H7 (cell line): ENCODE measurements at places on chromosomes 11 and 22.

DNA sequence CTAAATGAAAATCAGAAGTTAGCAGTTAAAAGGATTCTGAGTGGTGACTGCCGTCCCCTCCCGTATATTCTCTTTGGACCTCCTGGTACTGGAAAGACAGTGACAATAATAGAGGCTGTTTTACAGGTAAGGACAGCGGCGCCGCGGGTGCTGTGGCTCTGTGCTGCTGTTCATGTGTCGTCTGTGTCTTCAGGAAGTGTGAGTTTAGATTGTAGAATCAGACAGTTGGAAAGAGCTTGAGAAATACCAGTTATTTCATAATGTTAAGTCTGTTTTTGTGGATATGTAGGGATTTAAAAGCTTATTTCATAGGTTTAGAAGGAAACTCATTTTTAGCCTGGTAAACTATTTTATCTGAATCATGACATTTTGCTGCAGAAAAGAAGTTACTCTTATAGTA lies 27.4 kb upstream of the PANX2 start:
- DNase-seq = peak; percentile 13

DNA sequence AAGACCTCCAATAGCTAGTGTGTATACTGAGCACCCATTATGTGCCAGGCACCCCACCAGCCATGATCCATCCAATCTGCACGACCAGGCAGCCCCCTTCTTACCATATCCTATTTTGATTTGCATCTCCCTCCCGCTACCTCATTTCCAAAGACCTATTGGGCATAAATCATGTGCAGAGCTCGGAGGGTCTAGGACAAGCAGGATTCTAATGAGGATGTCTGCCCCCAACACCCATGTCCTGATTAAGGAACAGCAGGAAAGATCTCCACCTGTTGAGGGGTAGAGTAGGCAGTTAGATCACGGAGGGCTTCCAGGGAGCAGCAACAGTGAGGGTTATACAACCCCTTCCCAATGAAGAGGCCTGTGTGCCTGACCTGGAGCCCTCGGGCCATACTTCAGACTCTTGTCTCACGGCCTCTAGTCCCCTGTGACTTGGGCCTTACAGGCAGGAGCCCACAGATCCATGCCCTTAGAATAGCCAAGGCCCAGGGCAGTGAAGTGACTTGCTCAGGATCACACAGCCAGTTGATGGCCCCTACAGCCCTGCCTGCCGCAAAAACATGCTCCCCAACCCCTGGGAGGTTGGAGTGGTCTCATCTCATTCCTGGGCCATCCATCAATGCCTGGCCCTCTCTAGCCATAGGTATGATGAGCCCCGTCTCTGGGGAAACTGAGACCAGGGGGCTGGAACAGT lies 3.5 kb downstream of the RAB3IL1 start:
- peak; percentile 37 for DNase-seq

DNA sequence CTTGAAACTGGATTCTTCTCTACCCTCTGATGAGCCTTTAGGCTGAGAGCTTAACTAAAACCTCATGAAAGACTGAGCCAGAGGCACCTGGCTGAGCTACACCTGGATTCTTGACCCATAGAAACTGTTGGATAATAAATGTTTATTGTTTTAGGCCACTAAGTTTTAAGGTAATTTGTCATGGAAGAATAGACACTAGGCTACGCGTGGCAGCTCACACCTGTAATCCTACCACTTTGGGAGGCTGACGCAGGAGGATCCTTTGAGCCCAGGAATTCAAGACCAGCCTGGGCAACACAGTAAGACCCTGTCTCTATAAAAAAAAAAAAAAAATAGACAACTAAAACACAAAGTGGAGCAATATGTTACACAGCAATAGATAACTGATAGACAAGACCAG lies 29.2 kb upstream of the UPB1 start:
- no peak for DNase-seq

GRCh38 chr11:46463701-46464421 lies 72.3 kb upstream of the CHRM4 start:
- no peak for DNase-seq

DNA sequence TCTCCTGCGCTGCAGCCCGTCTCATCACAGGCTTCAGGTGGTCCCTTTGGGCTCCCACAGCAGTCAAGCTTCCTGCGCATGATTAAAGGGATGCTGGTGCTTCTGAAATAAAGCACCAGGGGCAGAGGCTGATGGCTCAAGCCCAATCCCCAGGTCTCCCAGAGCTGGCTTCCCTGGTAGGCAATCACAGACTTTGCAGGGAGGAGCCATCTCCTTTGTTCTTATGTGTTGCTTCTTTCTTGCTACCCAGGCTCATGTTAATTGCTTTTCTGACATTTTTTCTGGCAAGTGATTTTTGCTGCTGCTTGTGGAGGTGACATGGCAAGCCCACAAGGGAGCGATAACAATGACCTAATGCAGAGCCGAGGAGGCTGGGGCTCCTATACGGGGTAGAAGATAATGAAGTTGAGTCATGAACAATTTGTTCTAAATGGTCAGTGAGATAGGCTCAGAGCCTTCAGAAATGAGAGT lies 25.2 kb upstream of the PLET1 start:
- DNase-seq = peak; percentile 59

- peak; percentile 98 for DNase-seq
Observed at GRCh38 chr22:46355369-46355995, 20.0 kb downstream of the TRMU start.

DNA sequence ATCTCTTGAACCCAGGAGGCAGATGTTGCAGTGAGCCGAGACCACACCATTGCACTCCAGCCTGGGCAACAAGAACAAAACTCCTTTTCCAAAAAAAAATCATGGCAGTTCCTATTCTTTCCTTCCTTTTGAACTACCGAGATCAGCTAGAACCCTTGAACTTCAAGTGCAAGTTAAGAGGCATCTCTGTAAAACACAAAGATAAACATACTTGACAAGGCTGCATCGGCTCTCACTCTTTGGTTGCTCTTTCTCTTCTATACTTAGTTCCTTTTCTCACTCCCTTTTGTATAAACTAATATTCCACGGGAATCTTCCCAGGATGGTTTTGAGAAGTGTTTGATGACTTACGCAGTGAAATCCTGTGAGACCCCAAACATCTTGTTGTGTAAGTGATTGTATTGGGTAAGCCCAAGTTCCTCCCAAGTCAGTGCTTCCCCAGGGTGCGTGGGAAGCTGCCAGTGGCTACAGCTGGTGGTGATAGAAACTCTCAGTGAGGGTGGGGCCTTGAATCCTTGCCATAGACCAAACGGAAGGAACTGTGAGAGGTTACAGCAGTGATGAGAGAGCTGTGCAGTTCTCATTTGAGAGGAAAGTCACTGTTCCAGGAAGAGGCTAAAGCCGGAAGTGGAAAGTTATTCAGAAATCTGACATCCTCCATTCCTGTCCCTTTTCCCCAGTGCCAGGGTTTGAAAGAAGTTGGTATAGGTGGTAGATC lies 24.1 kb upstream of the CDC42EP2 start:
- DNase-seq = no peak

DNA sequence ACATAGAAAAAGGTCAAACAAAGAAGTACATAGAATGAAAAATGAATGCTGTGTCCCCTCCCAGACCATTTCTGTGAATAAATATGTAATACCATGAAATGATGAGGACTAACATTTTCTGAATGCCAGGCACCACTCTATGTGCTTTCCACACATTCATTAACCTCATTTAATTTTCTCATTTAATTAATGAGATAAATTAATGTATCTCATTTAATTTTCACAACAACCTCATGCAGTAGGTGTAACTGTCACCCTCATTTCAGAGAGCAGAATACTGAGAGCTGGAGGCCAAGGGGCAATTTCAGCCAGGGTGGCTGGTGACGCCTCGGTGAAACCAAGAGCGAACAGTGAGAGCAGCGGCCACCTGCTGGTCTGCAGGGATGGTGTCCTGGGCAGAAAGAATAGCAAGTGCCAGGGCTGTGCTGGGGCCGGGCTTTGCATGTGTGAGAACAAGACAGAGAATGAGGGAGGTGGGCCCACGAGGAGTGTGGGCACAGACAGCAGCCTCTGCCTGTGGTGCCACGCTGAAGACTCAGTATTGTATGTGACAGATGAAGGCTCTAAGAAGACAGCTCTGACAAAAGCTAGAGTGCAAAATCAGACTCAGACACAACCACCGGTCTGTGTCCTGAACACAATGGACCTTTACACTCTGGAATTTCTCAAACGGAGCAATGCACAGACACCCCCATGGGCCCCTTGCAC lies 1.8 kb upstream of the SERPIND1 start:
- DNase-seq = peak; percentile 51

- peak; percentile 63 for DNase-seq
Observed at GRCh38 chr22:20211997-20212753, 55.9 kb downstream of the RTN4R start.

- DNase-seq = no peak
Observed at GRCh38 chr11:128934351-128934750, 8.3 kb downstream of the TP53AIP1 start.

DNA sequence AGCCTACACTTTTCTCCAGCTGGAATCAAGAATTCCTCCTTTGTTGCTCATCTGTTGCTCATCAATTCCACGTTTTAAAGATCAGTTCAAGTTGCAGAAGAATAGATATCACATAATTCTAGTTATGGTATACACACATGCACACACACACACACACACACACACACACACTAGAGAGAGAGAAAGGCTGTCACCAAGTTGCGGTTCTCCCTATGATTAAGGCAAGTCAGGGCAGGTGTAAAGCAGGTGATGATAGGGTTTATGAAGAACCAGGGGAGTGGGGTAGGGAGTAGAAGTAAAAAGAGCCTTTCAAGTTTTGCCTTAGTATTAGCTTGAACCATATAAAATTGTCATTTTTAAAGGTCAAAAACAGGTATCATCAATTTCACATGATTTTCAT lies 31.7 kb upstream of the TMPRSS4 start:
- DNase-seq = no peak
